ENCODE measurements at places on chromosomes 1 and 21.

DNA sequence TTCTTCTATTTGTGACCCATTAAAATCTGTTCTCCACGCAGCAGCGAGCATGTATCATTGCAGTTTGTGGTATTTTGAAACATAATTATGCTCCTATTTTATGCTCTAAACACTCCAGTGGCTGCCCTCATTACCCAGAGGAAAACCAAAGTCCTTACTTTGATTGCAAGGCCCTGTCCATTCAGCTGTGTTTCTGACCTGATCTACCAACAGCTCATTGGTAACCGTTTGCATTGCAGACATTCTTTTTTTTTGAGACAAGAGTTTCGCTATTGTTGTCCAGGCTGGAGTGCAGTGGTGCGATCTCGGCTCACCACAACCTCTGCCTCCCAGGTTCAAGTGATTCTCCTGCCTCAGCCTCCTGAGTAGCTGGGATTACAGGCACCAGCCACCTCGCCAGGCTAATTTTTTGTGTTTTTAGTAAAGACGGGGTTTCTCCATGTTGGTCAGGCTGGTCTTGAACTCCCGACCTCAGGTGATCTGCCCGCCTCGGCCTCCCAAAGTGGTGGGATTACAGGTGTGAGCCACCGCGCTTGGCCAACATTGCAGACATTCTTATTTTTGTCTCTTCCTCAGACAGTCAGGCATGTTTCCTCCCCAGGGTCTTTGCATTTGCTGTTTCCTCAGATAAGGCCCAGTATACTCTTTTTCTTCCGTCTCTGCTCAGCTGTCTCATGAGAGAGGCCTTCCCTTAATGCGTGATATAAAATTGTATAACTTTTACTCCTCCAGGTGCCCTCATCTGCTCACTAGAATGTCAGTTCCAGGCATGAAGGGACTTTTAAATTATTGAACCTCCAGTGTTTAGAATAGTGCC lies 32.5 kb downstream of the THRAP3 start:
- no peak for DNase-seq

DNA sequence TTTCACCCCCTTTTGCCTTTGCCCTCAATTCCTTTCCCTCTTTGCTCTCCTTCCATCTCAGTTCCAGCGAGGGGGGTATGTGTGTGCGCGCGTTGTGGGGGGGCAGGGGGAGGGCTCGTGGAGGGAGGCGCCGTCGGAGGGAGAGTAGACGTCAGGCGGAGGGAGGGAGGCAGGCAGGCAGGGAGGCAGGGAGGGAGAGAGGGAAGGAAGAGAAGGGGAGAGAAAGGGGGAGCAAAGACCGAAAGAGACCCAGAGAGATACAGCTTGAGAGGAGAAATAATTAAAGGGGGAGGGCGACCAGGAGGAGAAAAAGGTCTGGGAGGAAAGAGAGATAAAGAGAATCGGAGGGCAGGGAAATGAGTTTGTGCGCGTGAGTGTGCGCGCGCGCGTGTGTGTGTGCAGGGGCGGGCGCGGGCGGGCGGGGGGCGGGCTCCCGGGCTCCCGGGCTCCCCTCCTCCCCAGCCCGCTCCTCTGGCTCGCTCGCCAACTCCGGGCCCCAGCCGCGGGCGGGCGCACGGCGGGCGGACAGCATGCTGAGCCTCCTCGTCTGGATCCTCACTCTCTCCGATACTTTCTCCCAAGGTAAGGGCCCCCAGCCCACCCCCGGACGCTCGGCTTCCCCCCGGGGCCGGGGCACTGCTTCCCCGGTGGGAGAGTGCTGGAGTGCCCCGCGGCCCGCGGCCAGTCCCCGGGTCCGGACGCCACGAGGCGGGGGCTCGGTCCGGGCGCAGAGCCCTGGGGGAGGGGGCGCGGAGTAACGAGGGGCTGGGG lies at the start of gene KIRREL1:
Gene KIRREL1, plus strand, starts transcription at position 499 of the 771 bp plus-strand sequence. Its CDS starts 32 bp downstream, at position 531.
- no peak for DNase-seq

GRCh38 chr21:31509194-31510017 lies 150.1 kb upstream of the SOD1 start:
- DNase-seq: no peak

DNA sequence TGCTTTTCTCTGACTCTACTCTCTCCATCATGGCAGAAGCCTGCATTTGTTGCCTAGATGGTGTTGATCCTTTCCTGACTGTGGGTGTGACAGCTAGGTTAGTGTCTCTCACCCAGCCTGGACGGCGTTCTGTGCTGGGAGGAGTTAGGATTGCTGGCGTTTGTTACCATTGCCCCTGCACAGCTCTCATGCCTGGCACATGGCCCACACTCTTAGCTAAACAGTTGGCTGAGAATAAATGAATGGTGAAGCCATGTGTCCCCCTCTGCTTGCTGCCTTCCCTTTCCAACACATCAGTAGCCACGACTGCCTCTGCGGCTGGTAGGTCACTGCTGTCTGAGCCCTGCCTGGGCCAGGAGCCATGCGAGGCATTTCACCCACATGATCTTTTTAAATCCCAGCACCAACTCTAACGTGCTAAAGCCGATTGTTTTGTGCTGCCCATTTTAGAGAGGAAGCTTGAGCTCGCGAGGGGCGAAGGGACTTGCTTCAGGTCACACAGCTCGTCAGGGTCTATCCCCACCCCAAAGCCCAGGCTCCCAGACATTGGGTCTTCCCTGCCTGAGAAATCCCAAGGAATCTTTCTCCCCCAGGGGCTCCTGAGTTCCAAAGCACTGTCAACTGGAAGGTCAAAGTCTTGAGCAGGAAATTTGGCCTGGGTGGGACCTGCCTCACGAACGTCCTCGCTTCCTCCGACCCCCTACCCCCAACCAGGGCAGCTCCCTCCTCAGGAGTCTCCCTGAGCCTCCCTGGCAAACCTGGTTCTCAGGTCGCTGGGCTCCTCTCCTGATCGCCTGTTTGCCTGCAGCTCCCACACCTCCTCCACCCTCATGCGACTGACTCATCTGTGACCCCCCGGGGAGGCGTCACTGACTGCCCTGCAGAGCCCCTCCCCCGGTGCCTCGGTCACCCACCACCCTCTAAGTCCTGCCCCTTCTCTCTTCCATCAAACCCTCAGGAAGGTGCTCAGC lies 271.7 kb upstream of the C1orf174 start:
- DNase-seq: no peak

GRCh38 chr1:240337781-240338180 lies 246.1 kb downstream of the FMN2 start:
- no peak for DNase-seq

GRCh38 chr1:228459091-228459993 lies 27.8 kb upstream of the RNF187 start:
- DNase-seq: no peak

DNA sequence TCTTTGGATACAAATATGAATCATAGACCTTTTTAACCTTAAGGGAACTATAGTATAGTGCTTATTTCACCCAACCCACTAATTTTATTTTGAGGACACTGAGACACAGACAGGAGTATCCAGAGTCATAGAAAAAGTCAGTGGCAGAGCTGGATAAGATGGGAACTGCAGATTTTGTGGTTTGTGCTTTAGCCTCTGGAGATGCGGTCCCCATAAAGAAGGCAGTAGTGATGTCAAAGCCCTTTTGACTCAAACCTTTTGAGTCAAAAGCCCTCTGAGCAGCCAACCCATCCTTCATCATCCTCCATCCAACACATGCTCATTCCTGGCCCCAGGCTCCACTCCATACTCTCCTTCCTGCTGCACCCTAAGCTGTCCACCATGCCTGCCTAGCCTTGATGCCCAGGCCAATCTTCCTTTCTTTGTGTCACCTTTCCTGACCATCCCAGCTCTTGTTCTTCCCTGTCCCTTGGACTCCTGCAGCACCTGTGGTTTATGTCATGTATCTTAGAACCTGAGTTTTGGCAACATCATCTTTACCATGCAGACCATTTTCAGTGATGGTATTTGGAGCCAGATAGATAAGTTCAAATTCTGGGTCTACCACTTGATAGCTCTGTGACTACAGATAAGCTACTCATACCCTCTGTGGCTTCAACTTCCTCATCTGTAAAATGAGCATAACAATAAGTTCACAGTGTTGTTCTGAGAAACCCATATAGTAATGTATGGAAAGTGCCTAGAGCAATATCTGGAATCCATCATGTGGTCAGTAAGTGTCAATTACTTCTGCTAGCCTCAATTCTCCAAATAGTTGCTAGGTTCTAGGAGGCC lies 20.1 kb downstream of the SLAMF1 start:
- no peak for DNase-seq

DNA sequence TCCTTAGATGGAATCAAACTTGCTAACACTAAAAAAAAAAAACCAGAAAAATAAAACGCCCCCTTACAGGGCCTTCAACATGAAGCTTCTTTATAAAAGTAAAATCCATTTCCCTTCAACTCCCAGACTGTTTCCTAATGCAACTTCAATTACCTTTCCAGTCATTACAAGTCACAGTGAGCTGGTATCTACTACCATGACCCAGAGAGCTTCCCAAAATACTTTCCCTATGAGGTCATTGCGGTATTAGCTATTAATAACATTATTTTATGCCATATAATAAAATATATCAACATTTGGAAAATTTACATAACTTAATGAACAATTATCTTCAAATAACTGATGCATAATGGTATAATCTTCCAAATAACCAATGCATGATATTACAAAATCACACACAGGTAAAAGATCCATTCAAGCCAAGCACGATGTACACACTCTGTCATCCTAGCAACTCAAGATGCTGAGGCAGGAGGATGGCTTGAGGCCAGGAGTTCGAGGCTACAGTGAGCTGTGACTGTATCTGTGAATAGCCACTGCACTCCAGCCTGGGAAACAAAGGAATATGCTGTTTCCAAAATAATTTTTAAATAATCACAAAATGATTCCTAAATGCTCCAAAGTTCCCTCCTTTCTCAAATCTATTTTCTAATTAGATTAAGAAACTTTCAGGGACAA lies 24.1 kb downstream of the EIF4G3 start:
- no peak for DNase-seq

GRCh38 chr1:228335406-228336307 lies 71.0 kb downstream of the TRIM11 start:
- no peak for DNase-seq

DNA sequence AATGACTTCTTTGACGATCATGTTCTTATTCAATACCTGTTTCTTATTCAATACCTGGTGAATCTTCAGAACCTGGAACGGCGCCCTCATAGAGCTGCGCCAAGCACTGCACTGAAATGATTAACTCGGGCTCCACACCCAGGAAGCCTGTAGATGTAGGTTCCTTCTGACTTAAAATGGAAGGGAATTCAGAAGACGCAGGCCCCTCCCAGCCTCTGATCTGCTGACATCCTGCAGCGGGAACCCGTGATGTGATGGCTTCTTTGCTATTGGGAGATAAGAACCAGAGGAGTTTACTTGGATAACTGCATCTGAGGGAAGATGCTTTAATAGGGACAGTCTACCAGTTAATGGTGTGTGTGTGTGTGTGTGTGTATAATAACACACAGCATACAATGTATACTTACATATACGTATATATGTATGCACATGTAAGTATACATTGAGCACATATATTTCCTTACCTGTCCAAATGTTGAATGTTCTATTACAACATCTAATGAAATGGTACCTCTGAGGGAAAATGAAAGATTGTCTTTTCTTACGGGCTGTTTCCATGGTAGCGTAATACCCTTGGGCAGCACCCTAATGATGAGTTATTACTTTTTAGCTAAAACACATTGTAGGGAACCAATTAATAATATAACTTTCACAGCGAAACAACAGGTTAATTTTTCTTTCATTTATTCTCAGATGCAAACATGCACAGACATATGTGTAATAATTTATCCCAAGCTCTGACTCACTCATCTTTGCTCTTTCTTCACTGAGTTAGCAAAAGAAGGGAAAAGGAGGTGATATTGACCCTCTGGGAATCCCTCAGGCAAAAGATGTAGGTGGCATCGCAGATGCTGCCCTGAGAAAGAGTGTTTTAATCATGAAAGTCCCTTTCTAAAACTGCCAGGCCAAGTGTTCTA lies 379.8 kb downstream of the SIPA1L2 start:
- DNase-seq: no peak

GRCh38 chr1:98854137-98854536 lies 150.5 kb downstream of the PLPPR5 start:
- no peak for DNase-seq
